WTC11 (cell line): ENCODE measurements at places on chromosomes 4 and X.

GRCh38 chr4:140081641-140082390, 72.2 kb downstream of the MAML3 start:
- H3K36me3 ChIP-seq, result no peaks in the 10 kb centered on the region
- H3K27me3 ChIP-seq, result no peaks in the 10 kb centered on the region
- H3K27ac ChIP-seq, result peak overlapping the region; percentile 88
- no peak for DNase-seq
- peaks cover 84% of the 10 kb centered on the region for H3K4me1 ChIP-seq

DNA sequence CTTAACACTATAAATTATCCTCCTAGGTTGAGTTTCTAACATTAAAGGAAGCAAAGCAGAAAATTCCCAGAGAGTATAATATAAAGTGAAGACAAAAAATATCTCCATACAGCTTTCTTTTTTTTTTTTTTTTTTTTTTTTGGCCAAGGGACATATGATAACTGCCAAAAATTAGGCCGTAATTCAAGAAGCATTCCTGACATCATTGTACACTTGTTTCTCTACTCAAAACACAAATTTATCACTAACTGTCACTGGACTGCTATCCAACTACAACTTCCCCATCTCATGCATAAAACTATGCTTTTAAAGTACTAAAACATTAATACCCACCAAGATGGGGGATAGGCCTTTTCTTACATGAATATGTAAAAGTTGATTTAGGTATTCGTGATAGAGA, 77.2 kb downstream of the DCHS2 start:
- H3K4me1 ChIP-seq, result peaks cover 19% of the 10 kb centered on the region
- DNase-seq, result no peak
- H3K4me3 ChIP-seq, result no peak overlapping the region

DNA sequence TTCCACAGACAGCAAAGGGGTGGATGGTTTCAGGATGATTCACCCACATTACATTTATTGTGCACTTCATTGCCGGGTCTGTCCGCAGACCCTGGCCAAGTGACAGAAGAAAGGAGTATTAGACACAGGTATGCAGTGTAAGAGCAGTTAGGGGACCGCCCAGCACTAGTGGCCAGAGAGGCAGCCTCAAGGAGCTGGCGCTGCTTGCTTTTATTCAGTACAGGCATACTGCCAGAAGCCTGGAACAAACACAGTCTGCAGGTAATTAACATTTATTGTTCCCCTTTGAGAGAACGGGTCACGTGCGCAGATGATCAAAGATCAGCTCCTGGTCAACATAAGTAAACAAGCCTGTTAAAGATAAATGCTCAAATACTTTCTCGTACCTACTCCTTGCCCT, 1639.0 kb upstream of the IGFBP7 start:
- H3K4me3 ChIP-seq, result no peak overlapping the region
- peaks cover 2% of the 10 kb centered on the region; the same call in 1 of the 2 replicates for H3K36me3 ChIP-seq
- no peak overlapping the region for H3K27ac ChIP-seq
- no peaks in the 10 kb centered on the region for H3K27me3 ChIP-seq
- DNase-seq, result no peak

GRCh38 chr4:81913427-81913879, 441.7 kb upstream of the RASGEF1B start:
- H3K36me3 ChIP-seq, result no peaks in the 10 kb centered on the region
- peak overlapping the region; percentile 54 for H3K4me3 ChIP-seq
- peaks cover 9% of the 10 kb centered on the region for H3K4me1 ChIP-seq
- peak; percentile 79 for DNase-seq
- no peaks in the 10 kb centered on the region for H3K27me3 ChIP-seq

DNA sequence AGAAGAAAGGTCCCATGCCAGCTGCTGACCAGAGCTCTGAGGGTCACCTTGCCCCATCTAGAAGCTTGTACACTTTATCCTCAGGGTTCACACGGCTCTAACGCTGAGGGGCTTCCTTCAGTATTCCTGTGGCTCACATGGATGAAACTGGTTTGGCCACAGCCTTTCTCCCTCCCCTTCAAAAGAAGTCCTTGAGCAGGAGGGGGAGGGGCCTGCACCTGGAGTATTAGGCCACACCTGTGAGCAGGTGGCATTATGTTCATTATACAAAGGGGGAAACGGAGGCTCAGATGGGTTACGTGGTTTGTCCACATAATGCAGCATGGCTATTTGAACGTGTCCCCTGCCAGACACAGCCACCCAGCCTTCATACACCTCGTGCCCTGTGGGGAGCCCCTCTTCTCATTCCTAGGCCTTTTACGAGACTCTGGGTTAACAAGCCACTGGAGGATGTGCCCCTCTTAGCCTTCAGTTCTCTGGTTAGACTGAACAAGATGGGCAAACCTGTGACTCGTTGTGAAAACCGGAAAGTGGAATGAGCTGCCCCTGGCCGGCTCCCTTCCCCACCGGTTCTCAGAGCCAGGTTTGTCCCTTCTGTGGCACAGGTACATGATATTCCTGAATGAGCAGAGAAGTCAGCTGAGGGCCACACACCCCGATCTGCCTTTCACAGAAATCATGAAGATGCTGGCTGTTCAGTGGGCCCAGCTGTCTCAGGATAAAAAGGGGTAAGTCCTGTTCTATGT, 27.2 kb upstream of the JAKMIP1 start:
- H3K27me3 ChIP-seq, result peaks cover 5% of the 10 kb centered on the region
- H3K36me3 ChIP-seq, result no peaks in the 10 kb centered on the region
- no peak for DNase-seq
- H3K27ac ChIP-seq, result no peak overlapping the region

- DNase-seq, result no peak
- no peak overlapping the region for H3K4me3 ChIP-seq
- no peaks in the 10 kb centered on the region for H3K4me1 ChIP-seq
- H3K36me3 ChIP-seq, result no peaks in the 10 kb centered on the region
- no peaks in the 10 kb centered on the region for H3K27me3 ChIP-seq
Observed at GRCh38 chrX:80537096-80537495, 116.8 kb downstream of the TENT5D start.

DNA sequence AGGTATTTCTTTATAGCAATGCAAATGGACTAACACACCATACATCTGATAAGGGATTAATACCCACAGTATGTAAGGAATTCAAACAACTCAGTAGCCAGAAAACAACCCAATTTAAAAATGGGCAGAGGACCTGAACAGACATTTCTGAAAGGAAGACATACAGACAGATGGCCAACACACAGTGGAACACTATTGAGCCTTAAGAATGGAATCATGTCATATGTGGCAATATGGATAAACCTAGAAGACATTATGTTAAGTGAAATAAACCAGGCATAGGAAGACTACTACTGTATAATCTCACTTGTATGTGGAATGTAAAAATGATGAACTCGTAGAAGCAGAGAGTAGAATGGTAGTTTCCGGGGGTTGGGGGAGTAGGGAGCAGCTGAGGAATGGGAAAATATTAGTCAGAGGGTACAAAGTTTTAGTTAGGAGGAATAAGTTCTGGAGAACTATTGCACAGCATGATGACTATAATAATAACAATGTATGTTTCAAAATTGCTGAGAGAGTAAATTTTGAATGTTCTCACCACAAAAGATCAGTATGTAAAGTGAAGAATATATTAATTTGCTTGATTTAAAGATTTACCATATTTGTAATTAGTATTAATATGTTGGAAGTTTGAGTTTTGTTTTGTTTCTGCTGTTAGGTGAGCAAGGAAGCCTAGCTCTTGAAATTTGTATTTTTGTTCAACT, 25.2 kb downstream of the WDR44 start:
- peaks cover 10% of the 10 kb centered on the region for H3K36me3 ChIP-seq
- H3K4me1 ChIP-seq, result peaks cover 24% of the 10 kb centered on the region
- no peak overlapping the region for H3K4me3 ChIP-seq
- H3K27me3 ChIP-seq, result no peaks in the 10 kb centered on the region

- H3K4me3 ChIP-seq, result no peak overlapping the region
- no peaks in the 10 kb centered on the region for H3K36me3 ChIP-seq
- DNase-seq, result no peak
- H3K27ac ChIP-seq, result no peak overlapping the region
- peaks cover 24% of the 10 kb centered on the region for H3K4me1 ChIP-seq
- H3K27me3 ChIP-seq, result no peaks in the 10 kb centered on the region; the same call in 1 of the 2 replicates
Observed at GRCh38 chrX:100379388-100379986, 30.6 kb downstream of the PCDH19 start.

- H3K4me3 ChIP-seq, result no peak overlapping the region
- H3K27me3 ChIP-seq, result no peaks in the 10 kb centered on the region
- peaks cover 4% of the 10 kb centered on the region; the same call in 1 of the 2 replicates for H3K4me1 ChIP-seq
- no peaks in the 10 kb centered on the region for H3K36me3 ChIP-seq
Observed at GRCh38 chr4:142463206-142463605, 382.9 kb downstream of the INPP4B start.

- H3K27ac ChIP-seq, result no peak overlapping the region
- DNase-seq, result no peak
- peaks cover 11% of the 10 kb centered on the region for H3K4me1 ChIP-seq
- no peak overlapping the region for H3K4me3 ChIP-seq
- no peaks in the 10 kb centered on the region for H3K36me3 ChIP-seq
Observed at GRCh38 chr4:138961129-138961528, 54.5 kb upstream of the NOCT start.

DNA sequence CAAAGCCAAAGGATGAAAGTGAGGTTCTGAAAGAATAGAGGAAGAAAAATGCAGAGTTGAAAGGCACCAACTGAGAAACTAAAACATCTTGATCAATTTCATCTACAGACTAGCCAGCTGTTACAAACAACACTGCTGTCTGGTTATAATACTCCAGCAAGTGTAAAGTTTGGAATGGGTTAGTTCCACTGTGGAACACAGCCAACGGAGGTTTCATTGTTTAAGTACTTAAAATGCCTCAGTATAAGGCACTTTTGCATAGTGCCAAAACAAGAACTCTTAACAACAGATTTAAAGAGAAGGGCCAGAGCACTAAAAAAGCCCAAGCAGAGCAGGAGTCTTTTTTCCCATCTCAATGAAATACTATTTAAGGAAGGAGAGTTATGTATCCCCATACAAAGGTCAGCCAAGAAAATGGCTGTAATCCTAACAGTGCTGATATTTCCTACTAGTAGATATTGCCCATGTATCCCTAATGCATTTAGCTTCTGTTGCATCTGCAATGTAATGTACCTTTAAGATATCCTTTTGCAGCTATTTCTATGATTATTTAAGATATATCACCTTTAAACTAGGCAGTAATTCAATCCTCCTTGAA, 16.5 kb downstream of the ACSL4 start:
- no peak overlapping the region for H3K27ac ChIP-seq
- H3K4me3 ChIP-seq, result no peak overlapping the region

DNA sequence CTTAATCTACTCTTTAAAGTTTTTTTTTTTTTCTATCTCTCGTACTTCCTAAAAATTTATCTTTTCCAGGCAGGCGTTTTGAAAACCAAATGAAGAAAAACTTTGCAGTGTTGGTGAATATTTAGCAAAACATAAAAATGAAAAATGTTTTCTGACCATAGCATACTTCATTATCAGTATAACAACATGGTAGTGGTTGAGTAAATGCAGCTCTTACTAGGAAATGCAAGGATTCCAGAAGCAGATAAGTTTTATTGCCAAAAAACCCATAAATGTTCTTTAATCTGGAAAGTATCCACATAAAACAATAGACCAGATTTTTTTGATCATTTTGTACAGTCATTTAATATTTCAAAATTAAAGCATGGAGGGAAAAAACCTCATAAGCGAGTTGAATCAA, 136.9 kb upstream of the GUCY1A1 start:
- H3K4me3 ChIP-seq, result no peak overlapping the region
- 0 out of 2 replicates have a peak, but pooled peaks cover 5% of the 10 kb centered on the region for H3K4me1 ChIP-seq
- H3K27ac ChIP-seq, result no peak overlapping the region
- no peak for DNase-seq

GRCh38 chrX:15269120-15269519, 763 bp downstream of the ASB9 start:
- H3K27ac ChIP-seq, result no peak overlapping the region
- DNase-seq, result no peak
- H3K4me1 ChIP-seq, result peaks cover 9% of the 10 kb centered on the region
- no peaks in the 10 kb centered on the region for H3K36me3 ChIP-seq
- H3K4me3 ChIP-seq, result no peak overlapping the region

GRCh38 chr4:39232100-39232499, 49.8 kb downstream of the WDR19 start:
- no peak overlapping the region for H3K4me3 ChIP-seq
- no peak overlapping the region for H3K27ac ChIP-seq
- no peak for DNase-seq

DNA sequence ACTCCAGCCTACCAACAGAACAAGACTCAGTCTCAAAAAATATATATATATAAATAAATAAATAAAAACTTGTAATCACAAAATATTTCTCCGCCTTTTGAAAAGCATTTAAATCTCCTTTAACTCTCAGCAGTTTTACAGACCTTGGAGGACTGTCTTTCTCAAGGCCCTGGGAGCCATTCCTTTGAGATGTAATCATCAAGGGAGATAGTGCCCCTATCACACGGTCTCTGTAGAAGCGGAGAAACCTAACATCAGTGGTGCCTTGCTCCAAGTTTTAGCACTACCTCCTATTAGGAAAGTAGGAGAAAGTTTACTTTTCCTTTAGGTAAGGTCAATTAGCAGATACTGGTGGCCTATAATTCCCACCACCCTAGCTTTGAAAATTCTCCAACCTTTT, 58.5 kb downstream of the ANTXR2 start:
- no peaks in the 10 kb centered on the region for H3K36me3 ChIP-seq
- H3K4me1 ChIP-seq, result peaks cover 16% of the 10 kb centered on the region
- no peak for DNase-seq
- H3K27ac ChIP-seq, result no peak overlapping the region

DNA sequence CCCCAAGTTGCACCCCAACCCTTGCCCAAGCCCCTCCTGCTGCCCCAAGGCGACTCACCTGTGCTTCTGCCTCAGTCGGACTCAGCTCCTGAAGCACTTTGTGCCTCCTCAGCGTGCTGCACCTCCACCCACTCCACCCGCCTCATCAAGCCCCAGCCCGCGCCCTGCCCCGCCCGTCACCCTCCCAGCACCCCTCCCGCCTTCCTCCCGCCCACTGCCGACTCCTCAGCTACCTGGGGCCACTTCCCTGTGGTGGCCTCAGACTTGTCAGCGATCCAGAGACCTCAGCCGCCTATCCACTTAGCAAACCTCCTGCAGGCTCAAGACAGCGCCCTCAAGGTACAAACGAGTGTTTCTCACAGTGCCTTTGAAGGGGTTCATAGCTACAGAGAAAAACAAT, 19.6 kb upstream of the IQCM start:
- H3K36me3 ChIP-seq, result no peaks in the 10 kb centered on the region
- H3K4me3 ChIP-seq, result no peak overlapping the region
- H3K4me1 ChIP-seq, result peaks cover 12% of the 10 kb centered on the region
- no peaks in the 10 kb centered on the region for H3K27me3 ChIP-seq

DNA sequence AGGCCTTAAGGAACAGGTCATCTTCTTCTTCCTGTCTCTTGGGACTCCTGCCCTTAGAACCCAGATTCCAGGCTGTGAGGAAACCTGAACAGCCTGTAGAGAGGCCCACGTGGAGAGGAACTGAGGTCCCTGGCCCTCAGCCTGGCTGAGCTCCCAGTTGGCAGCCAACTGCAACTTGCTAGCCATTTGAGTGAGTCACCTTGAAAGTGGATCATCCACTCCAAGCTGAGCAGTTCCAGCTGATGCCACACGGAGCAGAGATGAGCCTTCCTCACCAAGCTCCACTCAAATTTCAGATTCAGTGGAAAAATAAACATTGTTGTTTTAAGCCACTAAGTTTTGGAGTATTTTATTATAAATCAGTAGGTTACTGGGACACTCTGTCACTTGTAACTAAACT, 392.5 kb downstream of the BCOR start:
- H3K36me3 ChIP-seq, result peaks cover 4% of the 10 kb centered on the region; the same call in 1 of the 2 replicates
- no peak overlapping the region for H3K4me3 ChIP-seq
- no peaks in the 10 kb centered on the region; the same call in 1 of the 2 replicates for H3K27me3 ChIP-seq
- no peaks in the 10 kb centered on the region for H3K4me1 ChIP-seq
- DNase-seq, result no peak

- H3K36me3 ChIP-seq, result peaks cover 3% of the 10 kb centered on the region; the same call in 1 of the 2 replicates
- DNase-seq, result no peak
- no peak overlapping the region for H3K27ac ChIP-seq
- no peak overlapping the region for H3K4me3 ChIP-seq
Observed at GRCh38 chrX:74526764-74527163, 87.7 kb downstream of the RLIM start.
